Mesothelial cell of epicardium (in vitro differentiated cells): ENCODE measurements at places on chromosomes 5 and 9.

- DNase-seq = no peak
- H3K27me3 ChIP-seq = no peaks in the 10 kb centered on the region
- no peak overlapping the region for H3K27ac ChIP-seq
- peaks cover 48% of the 10 kb centered on the region for H3K36me3 ChIP-seq
- H3K4me1 ChIP-seq = no peaks in the 10 kb centered on the region
These were observed 23.7 kb downstream of the KIAA1191 start for GRCh38 chr5:176337913-176338312.

DNA sequence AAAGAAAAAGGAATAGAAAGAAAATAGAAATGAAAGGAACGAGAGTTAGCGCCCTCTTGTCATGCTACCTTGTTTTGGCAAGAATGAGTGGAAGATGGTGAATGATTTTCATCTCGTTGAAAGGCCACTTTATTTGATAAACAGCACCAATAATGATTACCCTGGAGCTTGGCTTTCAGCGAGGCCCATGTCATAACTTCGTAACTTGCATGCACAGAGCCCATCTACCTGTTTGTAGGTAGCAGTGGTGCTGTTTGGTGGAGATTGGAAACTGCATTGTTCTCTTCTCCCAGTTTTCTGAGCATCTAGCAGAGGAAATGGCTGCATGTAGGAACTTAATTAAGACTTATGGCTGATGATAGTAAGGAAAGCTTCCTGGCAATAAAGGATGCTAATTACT lies 59.3 kb downstream of the NPR3 start:
- peaks cover 45% of the 10 kb centered on the region for H3K27me3 ChIP-seq
- no peaks in the 10 kb centered on the region for H3K36me3 ChIP-seq
- H3K27ac ChIP-seq = no peak overlapping the region
- no peak overlapping the region for H3K4me3 ChIP-seq
- H3K4me1 ChIP-seq = no peaks in the 10 kb centered on the region

DNA sequence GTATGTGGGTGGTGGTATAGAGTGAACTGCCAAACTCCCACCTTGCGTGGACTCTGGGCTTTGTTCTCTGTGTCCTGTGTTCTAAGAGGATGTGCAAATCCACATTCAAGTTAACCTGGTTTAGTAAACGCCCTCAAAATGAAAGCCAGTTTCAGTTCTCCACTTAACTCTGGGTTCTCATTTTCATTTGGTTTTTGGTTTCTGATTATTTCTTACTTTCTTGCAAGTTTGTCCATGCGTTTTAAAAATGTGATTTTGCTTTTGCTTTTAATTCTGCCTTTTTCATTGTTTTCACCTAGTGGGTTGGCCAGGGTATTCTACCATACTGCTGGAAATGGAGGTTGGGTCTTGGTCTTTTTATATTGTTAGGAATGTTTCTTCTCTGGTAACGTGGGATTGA lies 38.2 kb downstream of the GALNT10 start:
- H3K27me3 ChIP-seq = no peaks in the 10 kb centered on the region
- H3K4me3 ChIP-seq = no peak overlapping the region
- H3K36me3 ChIP-seq = peaks cover 17% of the 10 kb centered on the region
- DNase-seq = no peak
- H3K4me1 ChIP-seq = no peaks in the 10 kb centered on the region

GRCh38 chr9:116873937-116874914 lies 187.1 kb downstream of the TRIM32 start:
- DNase-seq = no peak
- no peak overlapping the region for H3K4me3 ChIP-seq
- H3K4me1 ChIP-seq = no peaks in the 10 kb centered on the region
- H3K27ac ChIP-seq = no peak overlapping the region

GRCh38 chr9:122930541-122931225 lies 629 bp downstream of the ZBTB26 start:
- H3K27me3 ChIP-seq = no peaks in the 10 kb centered on the region
- peaks cover 2% of the 10 kb centered on the region for H3K36me3 ChIP-seq
- peaks cover 13% of the 10 kb centered on the region for H3K4me1 ChIP-seq

DNA sequence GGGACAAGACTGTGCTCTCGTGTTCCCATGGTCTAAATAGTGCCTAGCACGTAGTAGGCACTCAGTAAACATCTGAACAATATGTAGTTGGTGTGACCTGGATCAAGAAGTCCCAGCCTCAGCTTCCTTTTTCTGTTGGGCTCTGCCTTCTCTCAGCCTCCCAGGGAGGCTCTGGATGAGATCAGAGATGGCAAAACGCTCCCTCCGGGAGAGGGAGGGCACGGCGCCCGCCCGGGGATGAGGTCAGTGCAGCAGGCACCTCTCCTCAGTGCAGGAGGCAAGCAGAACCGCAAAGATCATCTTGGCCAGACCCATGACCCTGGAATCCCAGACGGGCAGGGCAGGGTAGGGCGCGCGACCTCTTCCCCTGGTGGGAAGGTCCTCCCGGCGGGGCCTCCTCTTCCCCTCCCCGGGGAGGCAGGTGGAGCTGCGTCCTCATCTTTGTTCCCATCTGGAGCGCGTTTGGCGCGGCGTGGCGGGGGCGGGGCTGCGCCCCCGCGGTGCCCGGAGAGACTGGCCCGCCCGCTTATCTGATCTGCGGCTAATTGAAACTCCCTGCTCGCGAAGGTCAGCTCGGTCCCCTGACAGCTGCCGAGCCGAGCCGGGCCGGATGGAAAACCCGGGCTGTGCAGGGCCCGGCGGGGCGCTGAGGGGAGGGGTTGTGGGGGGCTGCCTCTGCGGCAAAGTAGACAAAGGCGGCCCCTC lies 60.9 kb downstream of the CXXC5 start:
- H3K36me3 ChIP-seq = no peaks in the 10 kb centered on the region
- peaks cover 21% of the 10 kb centered on the region for H3K4me1 ChIP-seq
- DNase-seq = no peak
- peak overlapping the region; percentile 4 for H3K27ac ChIP-seq
- H3K4me3 ChIP-seq = peak overlapping the region; percentile 58
